Epithelial cell of proximal tubule (primary cell): ENCODE measurements at places on chromosomes 6 and 20. TPM values are rescaled to one million over a fixed set of nuclear protein-coding genes. Genes with fewer than 3 reads are reported as not detected.

DNA sequence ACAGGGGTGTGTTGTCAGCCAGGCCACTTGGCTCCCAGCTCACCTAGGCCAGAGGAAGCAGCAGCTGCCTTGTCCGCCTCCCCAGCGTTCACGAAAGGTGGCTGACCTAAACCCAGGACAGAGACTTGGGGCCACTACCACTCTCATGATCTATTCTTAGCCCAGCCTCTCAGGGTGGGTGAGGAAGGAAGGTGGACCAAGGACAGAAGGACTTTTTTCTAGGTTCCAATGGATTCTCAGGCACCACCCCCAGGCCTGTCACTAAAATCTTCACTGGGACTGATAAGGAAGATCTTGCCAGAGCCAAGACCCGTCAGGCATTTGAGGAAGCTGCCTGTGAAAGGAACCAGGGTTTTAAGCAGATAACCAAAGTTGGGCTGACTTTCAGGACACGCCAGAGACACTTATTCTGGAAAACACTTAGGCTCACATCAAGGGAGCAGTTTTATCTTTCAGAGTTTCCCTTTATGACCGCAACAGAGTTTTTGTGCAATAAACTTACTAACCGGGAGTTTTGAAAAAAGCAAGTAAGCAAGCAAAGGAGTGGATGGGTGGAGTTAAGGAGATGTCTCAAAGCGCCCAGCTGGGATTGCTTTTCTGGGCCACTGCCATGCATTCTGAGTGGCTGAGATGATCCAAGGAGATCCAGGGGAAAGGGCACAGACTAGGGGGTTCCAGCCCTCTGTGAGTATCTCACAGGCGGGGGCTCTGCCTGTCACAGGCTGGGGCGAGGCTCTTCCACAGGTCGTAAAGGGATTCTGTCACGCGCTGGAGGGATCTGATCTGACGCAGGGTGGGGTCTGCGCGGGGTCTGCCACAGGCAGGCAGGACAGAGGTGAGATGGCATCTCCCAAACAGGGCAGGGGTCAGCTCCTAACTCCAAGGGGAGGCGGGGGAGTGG is 989 bp downstream of the FITM2 start:
- no peak for DNase-seq

- no peak for DNase-seq
Observed at GRCh38 chr6:27685279-27685678, 212.4 kb upstream of the ZNF184 start.

- no peak for DNase-seq
Observed at GRCh38 chr6:1784422-1784884, 174.7 kb downstream of the FOXC1 start.

- no peak for DNase-seq
Observed at GRCh38 chr6:37554480-37554819, 54.8 kb upstream of the CCDC167 start.

- DNase-seq: no peak
Observed at GRCh38 chr6:109456710-109457561, 1.4 kb upstream of the MICAL1 start.

DNA sequence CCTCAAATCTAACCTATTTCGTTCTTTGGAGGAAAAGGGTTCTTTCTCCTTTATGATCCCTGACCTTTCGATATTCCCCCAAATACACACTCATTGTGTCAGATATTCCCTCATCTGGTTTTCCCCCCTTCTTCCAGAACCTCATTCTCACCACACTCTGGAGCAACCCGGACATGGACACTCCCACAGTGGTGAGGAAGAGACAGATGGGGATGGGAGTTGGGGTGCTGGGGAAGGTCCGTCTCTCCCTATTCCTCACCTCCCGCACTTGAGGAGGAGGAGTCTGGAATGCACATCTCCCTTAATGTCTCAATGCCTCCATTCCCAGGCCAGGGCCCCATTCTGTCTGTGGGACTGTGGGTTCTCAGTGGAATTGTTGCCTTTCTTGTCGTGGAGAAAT is 1.3 kb downstream of the SLC39A7 start:
- DNase-seq: no peak

DNA sequence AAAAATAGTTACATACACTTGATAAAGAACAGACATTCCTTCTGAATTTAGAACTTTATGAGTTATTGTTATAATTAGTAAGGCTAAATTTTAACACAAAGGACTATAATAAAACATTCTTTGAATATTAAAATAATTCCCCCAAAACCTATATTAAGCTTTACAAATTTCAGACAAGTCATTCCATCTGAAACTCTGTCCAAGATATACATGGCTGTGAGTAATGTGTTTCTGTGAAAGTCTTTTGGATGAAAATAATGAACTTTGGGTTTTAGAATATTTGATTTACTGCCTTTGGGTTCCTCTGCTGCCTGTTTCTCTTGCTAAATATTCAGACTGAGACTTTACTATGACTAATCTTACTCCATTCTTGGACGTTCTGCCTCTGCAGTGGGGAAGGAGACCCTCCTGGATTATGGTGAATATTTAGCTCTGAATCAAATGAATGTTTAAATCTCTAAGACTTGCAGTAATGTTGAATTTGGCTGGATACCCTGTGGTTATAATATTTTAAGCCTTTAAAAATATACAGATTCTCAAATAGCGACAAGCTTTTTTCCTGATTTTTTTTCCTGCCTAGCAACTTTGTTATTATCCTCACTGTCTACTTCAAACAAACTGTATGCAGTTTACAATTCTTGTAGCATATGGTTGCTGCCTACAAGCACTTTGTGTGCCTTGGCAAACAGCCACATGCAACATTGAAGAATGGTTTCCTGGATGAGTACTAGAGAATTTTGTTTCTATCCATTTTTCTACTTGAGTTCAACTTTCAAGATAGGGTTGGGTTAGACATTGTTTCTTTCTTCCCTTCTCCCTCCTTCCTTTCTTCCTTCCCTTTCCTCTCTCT is 51.4 kb downstream of the TXLNB start:
- no peak for DNase-seq

DNA sequence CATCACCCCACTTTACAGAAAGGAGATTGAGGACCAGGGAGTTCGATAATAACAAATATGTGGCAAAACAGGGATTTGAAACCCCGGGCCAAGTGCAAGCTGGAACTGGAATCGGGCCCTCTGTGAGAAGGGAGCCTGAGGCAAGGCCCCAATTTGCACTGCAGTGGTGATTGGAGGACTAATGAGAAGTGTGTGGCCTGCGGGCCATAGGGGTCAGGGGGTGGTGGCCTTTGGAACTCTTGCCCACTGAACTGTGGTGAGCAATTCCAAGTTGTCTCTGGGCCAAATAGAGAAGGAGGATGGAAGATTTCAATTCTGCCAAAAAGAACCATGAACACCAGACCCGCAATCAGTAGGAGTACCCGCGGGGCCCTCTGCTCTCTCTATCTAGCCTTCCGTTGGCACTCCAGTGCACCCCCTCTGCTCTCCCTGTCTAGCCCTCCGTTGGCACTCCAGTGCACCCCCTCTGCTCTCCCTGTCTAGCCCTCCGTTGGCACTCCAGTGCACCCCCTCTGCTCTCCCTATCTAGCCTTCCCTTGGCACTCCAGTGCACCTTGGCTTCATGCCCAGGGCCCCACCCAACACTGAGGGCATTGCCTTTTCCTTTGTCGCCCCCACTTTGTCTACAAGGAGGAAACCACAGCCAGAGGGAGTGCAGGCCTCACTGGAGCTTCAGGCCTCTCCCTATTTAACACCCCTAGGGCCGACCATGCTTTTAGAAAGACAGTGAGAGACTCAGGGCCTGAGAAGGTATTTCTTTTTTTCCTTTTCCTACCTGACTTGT is 6.0 kb upstream of the PTPRA start:
- DNase-seq: no peak

- no peak for DNase-seq
Observed at GRCh38 chr20:25310921-25311728, 63.2 kb downstream of the PYGB start.

DNA sequence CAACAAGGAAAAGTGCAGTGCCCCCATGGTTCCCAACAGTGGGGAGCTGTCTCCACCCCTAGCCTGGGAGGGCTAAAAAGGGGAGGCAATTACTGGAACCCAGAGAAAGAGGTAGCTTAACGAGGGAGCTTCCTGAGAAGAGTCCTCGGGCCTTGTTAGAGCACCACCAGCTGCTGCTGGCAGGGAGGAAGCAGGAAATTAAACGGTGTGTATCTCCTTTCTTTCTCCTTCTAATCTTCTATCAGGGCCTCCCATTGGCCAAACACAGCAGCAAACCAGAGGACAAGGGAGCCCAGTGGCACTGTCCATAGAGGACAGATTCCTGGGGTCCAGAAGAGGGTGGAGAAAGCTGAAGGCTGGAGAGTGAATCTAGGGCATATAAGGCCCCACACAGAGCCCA is 7.6 kb upstream of the BTN2A2 start:
- DNase-seq: no peak

DNA sequence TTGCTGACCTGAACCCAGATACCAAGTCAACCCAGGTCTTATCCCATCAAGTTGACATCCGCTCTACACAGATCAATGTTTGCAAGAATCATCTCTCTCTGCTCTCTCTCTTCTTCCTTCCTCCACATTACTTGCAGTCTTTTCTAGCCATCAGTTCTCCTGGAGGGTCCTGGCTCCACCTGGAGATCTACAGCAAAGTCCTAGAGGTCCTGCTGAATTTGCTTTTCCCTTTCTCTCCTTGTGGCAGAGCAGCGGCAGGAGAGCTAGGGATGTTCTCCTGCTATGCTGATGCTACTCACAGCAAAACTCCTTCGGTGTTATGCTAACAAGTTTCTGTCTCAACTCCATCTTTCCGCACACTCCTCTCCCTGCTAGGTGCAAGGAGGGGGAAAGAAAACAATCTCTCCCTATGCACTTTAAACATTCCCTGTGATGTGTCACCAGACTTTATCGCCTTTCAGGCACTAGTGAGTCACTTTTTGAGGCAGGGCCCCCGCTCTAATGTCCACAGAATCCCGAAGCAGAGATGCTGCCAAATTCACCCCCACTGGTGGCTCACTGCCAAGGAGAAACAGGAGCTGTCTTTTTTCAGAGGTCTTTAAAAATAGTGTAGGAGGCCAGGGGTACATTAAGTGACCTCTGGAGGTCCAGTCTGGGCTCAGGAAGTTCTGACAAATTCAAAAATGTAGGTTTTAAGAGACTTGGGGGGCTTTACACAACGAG is 62.6 kb downstream of the FAM50B start:
- DNase-seq: no peak

DNA sequence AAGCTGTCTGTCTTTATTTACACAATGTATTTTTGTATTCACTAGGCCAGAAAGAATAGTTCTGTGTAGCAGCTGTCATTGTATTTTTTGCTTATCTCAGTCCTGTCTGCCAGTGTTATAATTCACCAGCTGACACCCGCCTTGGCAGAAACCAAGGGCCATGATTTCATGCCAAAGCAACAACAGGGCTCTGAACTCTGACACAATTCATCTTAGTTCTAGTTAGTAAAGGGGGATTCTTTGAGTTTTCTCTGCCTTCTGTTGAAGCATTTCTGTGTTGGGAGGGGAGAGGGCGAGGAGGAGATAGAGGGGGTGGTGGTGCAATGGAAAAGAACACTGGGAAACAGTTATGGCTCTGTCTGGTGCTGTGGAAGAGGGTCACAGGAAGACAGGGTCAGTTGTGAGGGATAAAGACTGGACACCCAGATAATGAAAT is 684.6 kb upstream of the MARCKS start:
- DNase-seq: no peak

GRCh38 chr6:144161975-144162374 is 11.7 kb downstream of the STX11 start:
- DNase-seq: no peak

- DNase-seq: no peak
Observed at GRCh38 chr6:35088281-35089215, 52.6 kb downstream of the TCP11 start.

DNA sequence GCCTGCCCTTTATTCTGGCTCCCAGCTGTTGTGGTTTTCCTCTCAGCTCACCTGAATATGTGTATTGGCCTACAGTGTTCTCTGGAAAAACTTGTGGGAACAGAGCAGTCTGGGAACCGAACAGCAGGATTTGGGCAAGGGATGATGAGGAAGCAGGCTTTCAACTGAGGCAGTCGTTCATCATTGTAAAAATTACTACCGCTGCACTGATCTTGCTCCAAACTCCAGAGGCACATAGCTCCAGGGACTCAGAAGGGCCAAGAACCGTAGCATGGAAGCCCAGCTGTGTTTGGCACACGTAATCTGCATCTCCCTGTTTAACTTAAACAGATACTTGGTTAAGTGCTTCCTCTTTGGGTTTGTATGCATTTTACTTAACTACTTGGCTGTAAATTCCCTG is 48.3 kb upstream of the EEF1A1 start:
- no peak for DNase-seq

DNA sequence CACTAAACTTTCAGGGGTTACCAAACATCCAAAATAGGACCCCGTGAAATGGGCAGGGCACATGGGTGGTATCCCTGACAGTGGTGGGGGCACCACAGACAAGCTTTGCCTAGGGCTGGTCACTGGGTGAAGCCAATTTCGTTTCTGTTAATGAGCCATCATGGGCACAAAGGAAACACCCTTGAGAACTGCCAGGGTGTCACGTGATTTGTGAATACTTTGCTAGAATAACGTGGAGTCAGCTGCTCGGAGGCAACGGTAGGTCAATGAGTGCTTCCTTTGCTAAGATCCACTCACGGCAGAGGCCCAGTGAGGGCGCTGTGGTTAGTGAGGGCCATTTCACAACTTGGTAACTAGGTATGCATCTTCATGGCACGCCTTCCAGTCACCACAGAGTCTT is 87.7 kb upstream of the AGPAT4 start:
- no peak for DNase-seq

GRCh38 chr20:54848262-54848661 is 372.9 kb downstream of the DOK5 start:
- DNase-seq: no peak

GRCh38 chr6:42898891-42899361 is 16.9 kb upstream of the PTCRA start:
- no peak for DNase-seq

DNA sequence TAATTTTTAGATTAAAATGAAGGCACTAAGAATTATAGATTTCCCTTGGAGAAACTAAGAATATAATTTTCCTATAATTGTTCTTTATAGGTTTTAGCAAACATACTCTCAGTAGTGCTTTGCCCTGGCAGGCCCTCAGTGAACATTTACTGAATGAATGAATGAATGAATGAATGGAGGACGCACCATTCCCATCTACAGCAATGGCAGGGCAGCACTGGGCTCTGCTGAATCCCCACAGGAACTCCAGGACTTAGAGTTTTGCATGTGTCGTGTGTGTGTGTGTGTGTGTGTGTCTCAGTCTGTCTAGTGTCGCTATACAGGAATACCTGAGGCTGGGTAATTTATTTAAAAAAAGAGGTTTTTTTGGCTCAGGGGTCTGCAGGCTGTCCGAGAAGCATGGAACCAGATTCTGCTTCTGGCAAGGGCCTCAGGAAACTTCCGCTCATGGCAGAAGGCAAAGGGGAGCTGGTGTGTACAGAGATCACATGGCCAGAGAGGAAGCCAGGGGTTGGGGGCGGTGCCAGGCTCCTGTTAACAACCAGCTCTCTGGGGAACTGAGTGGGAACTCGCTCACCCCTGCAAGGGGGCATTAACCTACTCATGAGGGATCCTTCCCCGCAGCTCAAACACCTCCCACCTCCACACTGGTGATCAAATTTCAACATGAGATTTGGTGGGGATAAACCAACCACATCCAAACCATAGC is 20.1 kb downstream of the RNASET2 start:
- DNase-seq: no peak

The ADTRP gene
- 0.12 and 0.58 TPM in 2 replicates for total RNA-seq

The EBF4 gene
- total RNA-seq: 0.36 and 2.5 TPM in 2 replicates

The MPIG6B gene
- not detected in 2 replicates for total RNA-seq

The FOXC1 gene
- total RNA-seq: 18.6 and 27.7 TPM in 2 replicates

The SDCBP2 gene
- 2.8 and 5.1 TPM in 2 replicates for total RNA-seq

The PPP1R14C gene
- total RNA-seq: 26.3 and 27.0 TPM in 2 replicates

The OLIG3 gene
- total RNA-seq: not detected in 2 replicates

The KHDC1L gene
- not detected in 2 replicates for total RNA-seq

The ENPP3 gene
- total RNA-seq: 0.17 TPM in 1 of 2 replicates, not detected in the other

The MYLK2 gene
- total RNA-seq: under 0.01 TPM in 1 of 2 replicates, not detected in the other

The AGPAT4 gene
- 8.6 and 12.2 TPM in 2 replicates for total RNA-seq
